ENCODE measurements at places on chromosomes 5 and 9.

DNA sequence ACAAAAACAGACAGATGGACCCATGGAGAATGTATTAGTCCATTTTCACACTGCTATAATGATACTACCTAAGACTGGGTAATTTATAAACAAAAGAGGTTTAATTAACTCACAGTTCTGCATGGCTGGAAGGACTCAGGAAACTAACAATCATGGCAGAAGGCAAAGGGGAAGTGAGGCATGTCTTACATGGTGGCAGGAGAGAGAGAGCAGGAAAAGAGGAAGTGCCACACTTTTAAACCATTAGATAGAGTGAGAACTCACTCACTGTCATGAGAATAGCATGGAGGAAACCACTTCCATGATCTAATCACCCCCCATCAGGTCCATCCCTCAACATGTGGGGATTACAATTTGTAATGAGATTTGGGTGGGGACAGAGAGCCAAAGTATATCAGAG lies 808.9 kb downstream of the CDH12 start:
- no peak for DNase-seq

- no peak for DNase-seq
Observed at GRCh38 chr9:78149702-78150291, 86.1 kb upstream of the CEP78 start.

GRCh38 chr9:132414731-132415130 lies 4.7 kb downstream of the CFAP77 start:
- DNase-seq: no peak

GRCh38 chr5:137741-138140 lies 45.8 kb downstream of the PLEKHG4B start:
- DNase-seq: no peak

- no peak for DNase-seq
Observed at GRCh38 chr5:2239201-2239910, 356.6 kb upstream of the IRX4 start.

- DNase-seq: no peak
Observed at GRCh38 chr5:9608093-9608492, 22.1 kb downstream of the TAS2R1 start.

DNA sequence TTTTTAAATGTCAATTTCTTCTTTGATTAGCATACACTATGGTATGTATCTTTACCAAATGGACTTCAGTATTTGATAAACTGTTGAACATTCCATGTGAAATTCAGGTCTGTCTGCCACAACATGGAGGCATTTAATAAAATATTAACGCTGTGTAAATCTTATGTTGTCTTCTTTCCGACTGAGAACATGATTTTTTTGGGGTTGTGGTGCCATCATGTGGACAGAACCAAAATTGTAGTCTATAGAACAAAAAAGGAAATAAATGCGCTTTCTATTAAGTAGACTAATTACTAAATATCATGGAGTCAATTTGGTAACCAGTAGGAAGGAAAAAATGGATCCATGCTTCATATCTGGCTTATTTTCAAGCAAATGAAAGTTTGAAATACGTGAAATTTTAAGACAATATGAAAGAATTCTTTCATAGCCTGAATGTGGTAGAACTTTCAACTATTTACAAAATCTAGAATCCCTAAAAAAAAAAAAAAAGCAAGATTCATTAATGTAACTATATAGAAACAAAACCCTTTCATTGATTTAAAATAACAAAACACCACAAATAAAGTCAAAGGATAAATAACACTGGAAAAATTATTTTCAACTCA lies 2.8 kb upstream of the PLK2 start:
- DNase-seq: peak; percentile 63

DNA sequence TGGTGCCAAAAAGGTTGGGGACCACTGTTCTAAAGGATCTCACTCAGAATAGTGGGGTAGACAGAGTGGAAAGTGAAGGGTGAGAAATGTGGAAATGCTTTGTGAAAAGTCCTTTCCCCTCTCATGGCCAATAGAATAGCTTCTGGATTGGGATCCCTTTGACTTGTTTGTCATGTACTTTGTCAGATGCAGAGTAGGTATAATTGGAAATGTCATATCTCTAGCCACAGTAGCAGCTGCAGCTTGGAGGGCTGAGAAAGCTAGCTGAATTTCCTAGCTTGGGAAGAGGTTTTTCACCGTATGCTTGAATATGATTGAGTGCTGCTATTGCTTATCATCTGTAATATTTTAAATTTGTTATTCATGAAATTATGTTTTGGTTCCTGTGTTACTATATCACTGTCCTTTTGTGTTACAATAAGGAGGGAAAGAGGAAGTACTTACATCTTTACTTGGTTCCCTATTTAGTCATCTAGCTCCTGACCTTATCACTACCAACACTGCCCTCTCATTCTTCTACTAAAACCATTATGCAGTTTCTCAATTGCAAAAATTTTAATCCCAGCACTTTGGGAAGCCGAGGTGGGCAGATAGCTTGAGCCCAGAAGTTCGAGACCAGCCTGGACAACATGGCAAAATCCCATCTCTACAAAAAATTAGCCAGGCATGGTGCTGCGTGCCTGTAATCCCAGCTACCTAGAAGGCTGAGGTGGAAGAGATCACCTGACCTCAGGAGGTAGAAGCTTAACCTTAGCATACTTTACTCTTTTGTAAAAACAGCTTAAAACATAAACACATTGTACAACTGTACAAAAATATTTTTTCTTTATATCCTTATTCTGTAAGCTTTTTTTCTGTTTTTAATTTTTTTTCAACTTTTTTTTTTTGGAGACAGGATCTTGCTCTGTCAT lies 12.4 kb downstream of the SLC30A5 start:
- DNase-seq: no peak

DNA sequence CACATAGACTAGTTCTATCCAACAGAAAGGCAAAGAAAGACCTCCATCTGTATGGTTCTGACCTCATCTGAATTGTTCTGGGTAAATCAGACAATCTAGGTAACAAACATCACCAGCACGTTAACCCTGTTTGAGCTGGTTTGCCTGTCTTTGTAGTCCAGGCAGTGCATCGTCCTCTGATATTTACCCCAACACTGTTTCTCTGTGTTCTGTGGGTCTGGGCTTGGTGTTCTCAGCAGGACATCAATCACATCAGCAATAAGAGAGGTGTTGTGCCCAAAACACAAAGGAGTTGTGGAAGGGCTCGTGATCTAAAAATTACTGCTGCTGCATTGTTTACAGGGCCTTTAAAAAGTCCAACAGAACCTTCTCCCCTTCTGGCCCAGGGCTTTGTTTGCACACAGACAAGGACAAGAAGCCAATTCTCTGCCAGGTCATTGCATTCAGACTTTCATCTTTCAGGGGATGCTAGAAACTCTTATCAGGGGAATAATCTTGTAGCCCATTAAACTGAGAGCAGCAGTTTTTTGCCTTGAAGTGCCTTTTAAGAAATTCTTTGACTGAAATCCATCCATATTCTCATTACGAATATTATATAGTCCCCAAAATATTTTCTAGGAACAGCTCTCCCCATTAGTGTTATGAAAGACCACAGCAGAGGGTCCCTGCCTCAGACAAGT lies 30.5 kb upstream of the MAP1B start:
- no peak for DNase-seq

GRCh38 chr5:103109277-103109676 lies 10.7 kb downstream of the GIN1 start:
- DNase-seq: no peak

GRCh38 chr5:126610160-126610559 lies 9.4 kb downstream of the PHAX start:
- no peak for DNase-seq

GRCh38 chr5:132136906-132137305 lies 63.3 kb downstream of the CSF2 start:
- peak; percentile 81 for DNase-seq

- DNase-seq: no peak
Observed at GRCh38 chr9:97556721-97557605, 55.5 kb downstream of the TMOD1 start.

GRCh38 chr5:95111141-95111540 lies 173.8 kb downstream of the MCTP1 start:
- no peak for DNase-seq

DNA sequence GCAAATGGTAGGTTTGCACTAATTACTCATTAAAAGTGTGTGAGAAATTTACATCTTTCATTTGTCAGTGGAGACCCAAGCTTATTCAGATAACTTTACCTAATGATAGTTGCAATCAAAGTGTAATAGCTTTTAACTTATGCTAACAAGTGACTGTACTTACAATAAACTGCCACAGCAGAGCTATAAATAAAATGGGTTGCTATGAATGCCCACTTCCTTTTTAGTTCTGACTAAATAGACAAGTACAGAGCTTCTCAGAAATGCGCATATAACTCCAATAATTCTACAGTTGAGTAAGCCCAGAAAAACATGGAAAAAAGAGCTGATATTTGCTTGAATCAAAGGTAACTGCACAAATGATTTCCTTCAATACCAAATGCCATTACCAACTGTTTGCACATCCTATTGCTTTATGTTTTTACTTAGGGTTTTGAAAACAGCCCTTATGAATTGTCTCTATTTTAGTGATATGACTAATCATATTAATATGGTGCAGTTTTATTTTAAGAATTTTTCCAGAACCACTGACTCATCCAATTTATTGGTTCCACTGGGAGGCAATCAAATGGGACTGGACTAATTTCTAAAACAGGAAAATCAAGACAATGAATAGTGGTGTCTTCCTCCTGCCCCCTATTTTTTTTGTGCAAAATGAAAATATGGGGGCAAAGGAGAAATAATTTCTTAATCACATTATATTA lies 84.1 kb downstream of the PPP2R2B start:
- peak; percentile 6 for DNase-seq

All from fibroblast of skin of right biceps (primary cell).